ENCODE measurements at places on chromosomes 16 and 17.

DNA sequence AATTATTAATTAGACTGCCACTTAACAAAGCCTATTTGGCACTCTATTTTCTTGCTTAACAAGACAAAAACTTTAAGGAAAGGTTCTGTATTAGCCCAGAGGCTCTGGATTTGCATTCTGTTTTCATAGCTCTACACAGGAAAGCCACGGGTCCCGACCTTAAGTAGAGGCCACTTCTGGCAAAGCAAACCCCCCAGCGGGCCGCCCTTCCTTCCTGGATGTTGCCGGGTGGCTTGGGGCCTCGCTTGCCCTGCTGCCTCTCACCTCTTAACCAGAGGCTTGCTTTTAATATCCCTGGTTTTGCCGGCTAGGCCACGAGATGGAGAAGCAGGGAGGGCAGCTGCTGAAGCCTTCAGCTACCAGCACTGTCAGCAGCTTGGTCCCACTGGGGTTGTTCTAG, 4.4 kb downstream of the RTN4RL1 start:
- H3K4me3 ChIP-seq, result no peak overlapping the region
- DNase-seq, result no peak
- H3K4me1 ChIP-seq, result no peaks in the 10 kb centered on the region
- no peaks in the 10 kb centered on the region for H3K36me3 ChIP-seq
- no peaks in the 10 kb centered on the region for H3K27me3 ChIP-seq
- H3K27ac ChIP-seq, result peak overlapping the region; percentile 25

DNA sequence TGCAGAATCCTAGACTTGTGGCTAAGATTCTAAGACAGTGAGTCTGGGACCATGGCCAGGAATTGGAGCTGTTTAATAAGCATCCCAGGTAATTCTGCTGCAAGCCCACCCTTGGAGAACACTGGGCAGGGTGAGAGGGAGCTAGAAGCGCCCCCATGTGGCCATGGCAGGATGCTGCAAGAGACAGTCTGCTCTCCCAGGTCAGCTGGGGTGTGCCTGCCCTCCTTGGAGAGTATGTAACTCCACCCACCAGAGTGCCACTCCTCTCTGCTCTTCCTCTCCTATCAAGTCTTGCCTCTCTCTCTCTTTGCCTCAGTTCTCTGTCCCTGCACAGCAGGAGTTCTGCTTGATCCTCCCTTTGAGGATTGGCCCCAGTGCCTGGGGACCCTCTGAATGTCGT, 14.9 kb downstream of the RCVRN start:
- H3K27me3 ChIP-seq, result no peaks in the 10 kb centered on the region
- no peaks in the 10 kb centered on the region for H3K4me1 ChIP-seq
- H3K36me3 ChIP-seq, result no peaks in the 10 kb centered on the region
- no peak for DNase-seq
- no peak overlapping the region for H3K4me3 ChIP-seq
- H3K27ac ChIP-seq, result no peak overlapping the region

- H3K27me3 ChIP-seq, result no peaks in the 10 kb centered on the region
- no peak overlapping the region for H3K4me3 ChIP-seq
- H3K27ac ChIP-seq, result peak overlapping the region; percentile 89
- peaks cover 20% of the 10 kb centered on the region for H3K4me1 ChIP-seq
- no peaks in the 10 kb centered on the region for H3K36me3 ChIP-seq
Observed at GRCh38 chr16:85460252-85461021, 152.7 kb upstream of the GSE1 start.

- H3K4me1 ChIP-seq, result peaks cover 26% of the 10 kb centered on the region
- peak overlapping the region; percentile 94 for H3K27ac ChIP-seq
- H3K36me3 ChIP-seq, result no peaks in the 10 kb centered on the region
- no peak overlapping the region for H3K4me3 ChIP-seq
Observed at GRCh38 chr16:75267631-75268264, 16.3 kb upstream of the BCAR1 start.

GRCh38 chr16:81543571-81543970, 99.0 kb downstream of the CMIP start:
- H3K4me3 ChIP-seq, result no peak overlapping the region
- DNase-seq, result no peak
- no peaks in the 10 kb centered on the region for H3K27me3 ChIP-seq

GRCh38 chr17:77597418-77598240, 360.9 kb upstream of the TNRC6C start:
- no peak overlapping the region for H3K4me3 ChIP-seq
- H3K36me3 ChIP-seq, result no peaks in the 10 kb centered on the region
- H3K4me1 ChIP-seq, result peaks cover 10% of the 10 kb centered on the region
- H3K27me3 ChIP-seq, result no peaks in the 10 kb centered on the region

DNA sequence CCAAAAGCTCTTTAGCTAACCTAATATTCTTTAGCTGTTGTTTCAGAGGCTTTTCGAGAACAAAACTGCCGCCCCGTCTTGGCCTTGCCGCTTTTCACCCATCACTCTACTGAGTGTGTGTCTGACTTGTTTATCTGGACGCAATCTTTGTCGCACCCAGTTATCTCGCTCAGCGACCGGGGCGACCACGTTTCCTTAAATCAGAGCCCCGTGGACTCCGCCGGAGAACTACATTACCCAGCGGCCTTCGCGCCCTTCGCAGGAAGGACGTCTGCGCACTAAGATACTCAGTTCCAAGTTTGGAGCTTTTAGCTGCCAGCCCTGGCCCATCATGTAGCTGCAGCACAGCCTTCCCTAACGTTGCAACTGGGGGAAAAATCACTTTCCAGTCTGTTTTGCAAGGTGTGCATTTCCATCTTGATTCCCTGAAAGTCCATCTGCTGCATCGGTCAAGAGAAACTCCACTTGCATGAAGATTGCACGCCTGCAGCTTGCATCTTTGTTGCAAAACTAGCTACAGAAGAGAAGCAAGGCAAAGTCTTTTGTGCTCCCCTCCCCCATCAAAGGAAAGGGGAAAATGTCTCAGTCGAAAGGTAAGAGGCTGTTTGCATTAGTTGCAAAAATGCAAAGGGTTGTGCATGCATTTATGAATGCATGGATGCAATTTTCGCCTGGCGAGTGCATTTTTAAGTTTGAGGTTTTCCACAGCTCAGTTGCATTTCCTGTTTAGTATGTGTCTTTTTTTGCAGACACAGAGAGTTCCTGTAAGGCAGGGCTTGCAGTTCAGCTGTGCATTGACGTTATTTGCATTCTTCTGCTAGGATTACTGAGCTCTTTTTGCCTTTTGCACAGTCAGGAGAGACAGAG, at the start of gene MAP2K6:
Gene MAP2K6, plus strand, starts transcription at position 290 of the 867 bp plus-strand sequence. Its CDS starts 288 bp downstream, at position 578.
- no peaks in the 10 kb centered on the region for H3K36me3 ChIP-seq
- no peaks in the 10 kb centered on the region for H3K27me3 ChIP-seq
- peak within 1 kb of the TSS; percentile 55 for H3K4me3 ChIP-seq
- peak; percentile 60 for DNase-seq
- no peaks in the 10 kb centered on the region for H3K4me1 ChIP-seq

GRCh38 chr16:70700101-70701020, 14.5 kb upstream of the MTSS2 start:
- H3K4me1 ChIP-seq, result peaks cover 43% of the 10 kb centered on the region
- H3K27me3 ChIP-seq, result no peaks in the 10 kb centered on the region
- no peak for DNase-seq
- peak overlapping the region; percentile 11 for H3K4me3 ChIP-seq
- H3K36me3 ChIP-seq, result no peaks in the 10 kb centered on the region

DNA sequence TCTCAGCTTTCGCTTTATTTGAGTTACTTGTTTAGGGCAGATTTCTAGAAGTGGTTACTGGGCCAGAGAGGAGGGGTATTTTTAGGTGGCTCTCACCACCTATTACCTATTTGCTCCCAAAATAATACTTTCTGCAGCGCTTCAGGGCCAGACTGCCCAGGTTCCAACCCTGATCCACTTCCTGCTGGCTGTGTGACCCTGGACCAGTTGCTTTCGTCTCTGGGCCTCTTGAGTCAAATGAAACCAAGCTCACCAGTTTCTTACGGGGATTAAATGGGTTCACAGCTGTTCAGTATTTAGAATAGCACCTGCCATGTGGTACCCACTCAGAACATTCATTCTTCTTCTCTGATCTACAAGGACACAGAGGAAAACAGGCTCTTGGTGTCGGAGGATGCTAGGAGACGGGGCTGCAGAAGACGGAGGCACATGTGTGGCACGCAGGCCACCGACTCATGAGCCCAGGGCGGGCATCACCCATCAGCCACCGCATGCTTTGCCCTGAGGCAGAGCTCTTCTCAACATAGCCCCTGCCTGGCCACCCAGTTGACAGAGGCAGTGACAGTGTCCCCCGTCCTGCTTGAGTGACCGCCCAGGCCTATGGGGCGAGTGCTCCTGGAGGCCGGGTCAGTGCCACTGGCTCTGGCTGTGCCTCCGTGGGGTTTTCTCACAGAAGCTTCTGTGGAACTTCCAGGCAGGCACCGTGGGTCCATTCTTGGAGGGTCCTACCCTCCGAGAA, 149.0 kb upstream of the PLCG2 start:
- no peak overlapping the region for H3K4me3 ChIP-seq
- H3K27ac ChIP-seq, result no peak overlapping the region
- peaks cover 9% of the 10 kb centered on the region for H3K4me1 ChIP-seq
- H3K27me3 ChIP-seq, result no peaks in the 10 kb centered on the region

GRCh38 chr17:73336408-73337329, 24.9 kb upstream of the CDC42EP4 start:
- no peak for DNase-seq
- H3K36me3 ChIP-seq, result no peaks in the 10 kb centered on the region
- H3K4me1 ChIP-seq, result peaks cover 9% of the 10 kb centered on the region
- no peak overlapping the region for H3K27ac ChIP-seq
- no peak overlapping the region for H3K4me3 ChIP-seq
- no peaks in the 10 kb centered on the region for H3K27me3 ChIP-seq

- no peaks in the 10 kb centered on the region for H3K36me3 ChIP-seq
- no peak overlapping the region for H3K4me3 ChIP-seq
- H3K27ac ChIP-seq, result no peak overlapping the region
- H3K4me1 ChIP-seq, result no peaks in the 10 kb centered on the region
Observed at GRCh38 chr17:67243284-67243683, 1.7 kb downstream of the HELZ start.

- H3K27ac ChIP-seq, result no peak overlapping the region
- H3K4me1 ChIP-seq, result no peaks in the 10 kb centered on the region
- H3K27me3 ChIP-seq, result no peaks in the 10 kb centered on the region
- H3K36me3 ChIP-seq, result no peaks in the 10 kb centered on the region
- no peak overlapping the region for H3K4me3 ChIP-seq
Observed at GRCh38 chr16:47156680-47157215, 13.0 kb upstream of the NETO2 start.

- no peaks in the 10 kb centered on the region for H3K27me3 ChIP-seq
- DNase-seq, result no peak
- H3K4me3 ChIP-seq, result no peak overlapping the region
- peak overlapping the region; percentile 62 for H3K27ac ChIP-seq
- H3K4me1 ChIP-seq, result no peaks in the 10 kb centered on the region
- H3K36me3 ChIP-seq, result no peaks in the 10 kb centered on the region
Observed at GRCh38 chr16:14309906-14310305, 238.8 kb downstream of the MRTFB start.

DNA sequence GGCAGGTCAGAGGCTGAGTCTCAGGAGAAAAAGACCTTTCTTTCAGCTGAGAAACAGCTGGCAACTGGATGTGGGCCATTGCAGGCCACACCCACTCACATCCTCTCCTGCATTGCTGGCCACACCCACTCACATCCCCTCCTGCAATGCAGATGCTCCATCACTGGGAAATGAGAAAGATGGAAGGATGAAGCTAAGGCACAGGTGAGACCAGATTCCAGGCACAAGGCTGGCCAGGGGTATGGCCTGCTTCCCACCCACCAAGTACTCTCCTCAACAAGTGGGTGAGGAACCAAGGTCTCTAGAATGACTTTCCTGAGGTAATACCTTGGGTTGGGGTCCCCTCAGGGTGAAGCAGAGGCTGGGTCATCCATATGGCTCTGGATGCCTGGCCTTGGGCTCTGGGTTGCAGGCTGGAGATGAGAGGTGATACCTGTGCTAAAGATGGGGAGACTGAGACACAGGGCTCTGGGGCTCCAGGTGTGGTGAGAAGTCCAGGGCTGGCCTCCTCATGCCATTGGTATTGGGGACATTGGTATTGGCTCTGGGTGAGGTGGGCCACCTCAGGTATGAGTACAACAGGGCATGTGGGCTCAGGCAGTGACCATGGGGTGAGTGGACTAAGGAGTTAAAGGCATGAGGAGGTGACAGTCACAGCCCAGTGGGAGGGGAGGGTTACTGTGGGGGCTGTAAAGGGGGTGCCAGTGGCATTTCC, 1726.8 kb downstream of the TP53TG3F start:
- no peaks in the 10 kb centered on the region for H3K27me3 ChIP-seq
- H3K4me1 ChIP-seq, result no peaks in the 10 kb centered on the region
- DNase-seq, result no peak
- H3K27ac ChIP-seq, result no peak overlapping the region
- no peaks in the 10 kb centered on the region for H3K36me3 ChIP-seq

Measured in breast epithelium (tissue), 4 donors.